ENCODE measurements at places on chromosomes 16 and 17.

DNA sequence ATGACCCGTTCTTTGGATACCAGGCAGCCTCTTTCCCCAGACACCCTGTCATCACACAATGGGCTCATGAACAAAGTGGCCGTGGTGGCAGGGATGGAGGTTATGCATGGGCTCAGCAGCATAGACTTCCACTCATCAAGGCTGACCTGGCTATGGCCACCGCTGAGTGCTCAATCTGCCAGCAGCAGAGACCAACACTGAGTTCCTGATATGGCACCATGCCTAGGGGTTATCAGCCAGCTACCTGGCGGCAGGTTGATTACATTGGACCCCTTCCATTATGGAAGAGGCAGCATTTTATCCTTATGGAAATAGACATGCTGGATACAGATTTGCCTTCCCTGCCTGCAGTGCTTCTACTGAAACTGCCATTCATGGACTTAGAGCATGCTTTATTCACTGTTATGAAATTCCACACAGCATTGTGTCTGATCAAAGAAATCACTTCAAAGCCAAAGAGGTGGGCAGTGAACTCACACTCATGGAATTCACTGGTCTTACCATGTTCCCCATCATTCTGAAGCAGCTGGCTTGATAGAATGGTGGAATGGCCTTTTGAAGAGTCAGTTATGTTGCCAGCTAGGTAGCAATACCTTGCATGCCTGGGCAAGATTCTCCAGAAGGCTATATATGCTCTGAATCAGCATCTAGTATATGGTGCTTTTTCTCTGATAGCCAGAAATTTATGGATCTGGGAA is 160.6 kb downstream of the PRKCB start:
- H3K36me3 ChIP-seq = no peaks in the 10 kb centered on the region
- H3K27ac ChIP-seq = no peak overlapping the region
- no peak for DNase-seq
- no peaks in the 10 kb centered on the region for H3K27me3 ChIP-seq

- H3K27me3 ChIP-seq = no peaks in the 10 kb centered on the region
- no peak overlapping the region for H3K4me3 ChIP-seq
- DNase-seq = no peak
- peaks cover 5% of the 10 kb centered on the region for H3K4me1 ChIP-seq
- no peak overlapping the region for H3K27ac ChIP-seq
Measured at GRCh38 chr16:57538235-57538721, 1.9 kb upstream of the CCDC102A start.

GRCh38 chr16:64736857-64737256 is 385.0 kb downstream of the CDH11 start:
- H3K36me3 ChIP-seq = no peaks in the 10 kb centered on the region
- no peaks in the 10 kb centered on the region for H3K4me1 ChIP-seq
- H3K4me3 ChIP-seq = no peak overlapping the region

DNA sequence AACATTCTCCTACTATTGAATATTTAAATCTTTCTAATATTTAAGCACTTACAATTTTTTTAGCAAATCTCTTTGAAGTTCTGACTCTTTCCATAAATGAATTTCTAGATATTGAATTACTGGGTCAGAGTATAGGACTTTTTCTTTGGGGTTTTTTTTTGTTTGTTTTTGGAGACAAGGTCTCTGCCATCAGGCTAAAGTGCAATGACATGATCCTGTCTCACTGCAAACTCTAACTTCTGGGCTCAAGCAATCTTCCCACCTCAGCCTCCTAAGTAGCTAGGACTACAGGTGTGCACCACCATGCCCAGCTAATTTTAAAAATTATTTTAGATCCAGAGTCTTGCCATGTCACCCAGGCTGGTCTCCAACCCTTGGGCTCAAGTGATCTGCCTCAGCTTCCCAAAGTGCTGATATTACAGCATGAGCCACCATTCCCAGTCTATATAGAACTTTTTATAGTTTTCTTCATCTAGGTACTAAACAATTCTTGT is 24.9 kb downstream of the PIGL start:
- H3K27me3 ChIP-seq = no peaks in the 10 kb centered on the region
- DNase-seq = no peak
- no peak overlapping the region for H3K27ac ChIP-seq
- H3K4me1 ChIP-seq = peaks cover 2% of the 10 kb centered on the region
- no peak overlapping the region for H3K4me3 ChIP-seq

DNA sequence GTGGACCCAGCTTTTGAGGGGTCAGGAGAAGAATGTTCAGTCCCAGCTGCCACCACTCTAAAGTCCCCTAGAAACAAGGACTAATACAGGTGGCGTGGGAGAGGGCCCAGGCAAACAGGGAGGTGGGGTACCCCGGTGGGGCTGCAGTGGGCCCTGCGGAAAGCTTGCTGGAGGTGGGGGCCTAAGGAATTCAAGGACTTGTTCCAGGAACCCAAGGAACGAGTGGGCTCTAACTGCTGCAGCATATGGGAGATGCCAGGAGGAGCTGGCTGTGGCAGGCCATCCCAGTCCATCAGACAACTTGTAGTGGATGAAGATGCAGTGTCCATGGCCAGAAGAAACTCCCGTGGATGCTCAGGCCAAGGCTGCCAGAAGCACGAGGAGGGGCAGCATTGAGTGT is 10.6 kb downstream of the SNX20 start:
- no peak for DNase-seq
- no peaks in the 10 kb centered on the region for H3K27me3 ChIP-seq
- H3K4me1 ChIP-seq = no peaks in the 10 kb centered on the region

DNA sequence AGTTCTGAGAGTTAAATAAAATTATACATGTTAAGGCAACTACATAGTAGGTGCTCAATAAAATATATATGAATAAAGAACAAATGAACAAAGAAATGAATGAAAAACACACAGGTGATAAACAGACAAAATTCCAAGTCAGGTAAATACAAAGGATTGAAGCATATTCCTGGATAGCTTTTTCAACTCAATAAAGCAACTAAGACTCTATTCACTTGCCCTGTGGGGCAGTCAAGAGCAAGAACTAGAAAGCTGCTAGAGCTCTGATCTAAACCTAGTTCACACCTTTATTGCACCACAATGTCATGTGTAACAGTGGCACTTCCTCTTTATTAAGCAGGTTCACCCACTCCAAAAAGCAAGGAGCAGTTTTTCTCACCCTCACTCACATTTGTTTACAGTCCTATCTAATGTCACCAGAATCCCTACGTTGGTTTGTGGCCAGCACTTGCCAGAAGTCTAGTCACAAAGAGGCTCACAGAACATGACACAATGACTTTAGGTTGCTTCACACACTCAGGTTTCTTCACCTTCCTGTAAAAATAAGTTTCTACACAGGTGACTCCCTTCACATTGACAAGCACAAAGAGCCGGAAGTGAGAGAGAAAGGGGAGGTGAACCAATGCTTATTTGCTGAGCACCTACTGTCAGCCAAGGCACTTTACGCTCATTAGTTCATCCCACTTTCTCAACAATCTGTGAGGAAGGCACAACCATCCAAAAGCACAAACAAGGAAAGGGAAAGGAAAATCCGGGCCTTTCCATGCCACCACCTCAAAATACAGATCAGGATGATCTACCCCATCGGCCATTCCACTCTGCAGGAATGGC is 70.8 kb downstream of the XPO6 start:
- no peak overlapping the region for H3K4me3 ChIP-seq
- no peak for DNase-seq
- no peaks in the 10 kb centered on the region for H3K4me1 ChIP-seq
- peaks cover 3% of the 10 kb centered on the region for H3K36me3 ChIP-seq
- no peaks in the 10 kb centered on the region for H3K27me3 ChIP-seq

DNA sequence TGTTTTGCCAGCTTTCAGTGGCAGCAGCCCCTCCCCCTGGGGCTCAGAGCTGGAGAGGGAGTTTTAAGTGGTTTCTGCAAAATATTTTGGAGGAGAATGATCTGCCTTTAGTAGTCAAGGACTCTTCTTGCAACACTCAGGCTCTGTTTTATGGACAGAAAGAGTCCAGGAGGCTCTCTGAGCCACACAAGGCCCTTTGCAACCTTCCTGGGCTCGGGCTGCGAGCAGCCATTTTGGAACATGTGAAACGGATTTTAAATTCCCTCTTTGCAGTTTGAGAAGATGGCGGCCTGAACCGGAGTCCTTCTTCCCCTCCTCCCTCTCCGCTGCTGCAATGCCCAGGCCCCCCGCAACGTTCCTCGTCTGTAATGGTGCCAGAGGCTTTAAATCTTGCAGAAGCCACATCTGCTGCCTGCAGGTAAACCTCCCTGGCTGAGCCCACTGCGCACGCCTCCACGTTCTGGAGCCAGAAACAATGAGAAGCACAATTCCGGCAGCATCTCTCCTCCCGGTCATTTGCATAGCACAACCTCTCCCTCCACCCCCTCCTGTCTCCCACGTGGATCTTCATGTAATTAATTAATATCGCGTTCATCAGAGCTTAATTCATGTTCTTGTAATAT is 386.1 kb downstream of the SEC14L1 start:
- H3K27ac ChIP-seq = no peak overlapping the region
- no peak overlapping the region for H3K4me3 ChIP-seq
- no peak for DNase-seq

DNA sequence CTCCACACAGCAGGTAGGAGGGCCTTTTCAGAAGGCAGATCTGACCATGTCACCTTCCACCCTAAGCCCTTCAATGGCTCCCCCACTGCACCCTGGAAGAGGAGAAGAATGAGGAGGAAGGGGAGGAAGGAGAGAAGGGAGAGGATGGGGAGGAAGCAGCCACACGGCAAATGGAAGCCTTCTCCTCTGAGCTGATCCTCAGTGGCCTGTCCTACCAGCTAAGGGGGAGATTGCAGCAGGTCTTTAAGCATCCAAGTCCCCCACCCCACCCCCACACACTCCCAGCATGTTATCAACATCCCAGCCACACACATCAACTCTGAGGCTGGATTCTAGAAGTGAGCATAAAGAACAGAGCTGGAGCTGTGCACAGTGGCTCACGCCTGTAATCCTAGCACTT is 46.2 kb upstream of the RBFOX3 start:
- H3K36me3 ChIP-seq = no peaks in the 10 kb centered on the region
- no peak for DNase-seq
- no peak overlapping the region for H3K4me3 ChIP-seq
- no peak overlapping the region for H3K27ac ChIP-seq

GRCh38 chr17:42872251-42872965 is 21.4 kb downstream of the AOC3 start:
- no peak overlapping the region for H3K4me3 ChIP-seq
- no peak overlapping the region for H3K27ac ChIP-seq
- no peak for DNase-seq
- H3K36me3 ChIP-seq = no peaks in the 10 kb centered on the region
- H3K4me1 ChIP-seq = no peaks in the 10 kb centered on the region
- no peaks in the 10 kb centered on the region for H3K27me3 ChIP-seq

DNA sequence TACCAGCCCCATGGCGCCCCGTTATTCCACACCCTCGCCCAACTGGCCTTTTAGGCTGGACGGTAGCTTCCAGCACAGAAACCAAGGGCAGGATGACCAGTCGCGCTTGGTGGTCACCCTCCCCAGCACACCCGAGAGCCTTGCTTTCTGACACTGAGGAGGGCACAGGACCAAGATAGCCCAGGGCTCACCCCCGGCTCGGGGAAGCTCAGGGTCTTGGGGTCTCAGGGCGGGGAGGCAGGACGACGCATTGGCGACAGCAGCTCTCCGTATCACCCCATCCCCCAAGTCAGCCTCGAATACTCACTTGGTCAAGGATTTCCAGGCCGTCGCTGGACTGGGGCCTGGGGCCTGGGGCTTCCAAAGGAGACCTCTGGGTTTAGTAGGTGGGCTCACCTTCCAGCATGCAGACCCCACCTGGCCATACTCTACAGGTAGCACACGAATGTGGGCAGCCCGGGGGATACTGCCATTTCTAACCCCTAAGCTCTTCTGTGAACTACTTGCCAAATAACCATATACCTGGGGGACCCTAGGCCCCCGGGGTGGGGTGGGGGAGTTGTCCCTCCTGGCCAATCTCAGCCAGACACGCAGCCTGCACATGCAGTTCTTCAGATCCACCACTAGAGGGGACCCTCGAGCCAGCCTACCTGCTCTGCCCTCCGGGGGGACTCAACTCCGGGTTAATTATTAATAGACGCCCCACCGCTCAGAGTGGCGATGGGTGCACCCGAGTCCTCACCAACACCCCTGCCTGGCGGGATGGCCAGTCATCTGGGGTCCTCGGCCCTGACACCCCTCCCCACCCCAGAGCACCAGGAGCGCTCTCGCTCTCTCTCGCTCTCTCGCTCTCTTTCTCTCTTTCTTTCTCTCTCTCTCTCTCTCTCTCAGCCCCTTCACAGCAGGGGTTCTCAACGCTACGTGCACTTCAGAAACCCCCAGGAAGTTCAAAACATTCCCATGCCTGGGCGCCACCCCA is 30.0 kb downstream of the TBC1D16 start:
- no peaks in the 10 kb centered on the region for H3K27me3 ChIP-seq
- H3K27ac ChIP-seq = no peak overlapping the region

- DNase-seq = no peak
- H3K36me3 ChIP-seq = no peaks in the 10 kb centered on the region
- no peak overlapping the region for H3K27ac ChIP-seq
- no peaks in the 10 kb centered on the region for H3K27me3 ChIP-seq
Measured at GRCh38 chr16:14531101-14531500, 99.0 kb downstream of the PARN start.

DNA sequence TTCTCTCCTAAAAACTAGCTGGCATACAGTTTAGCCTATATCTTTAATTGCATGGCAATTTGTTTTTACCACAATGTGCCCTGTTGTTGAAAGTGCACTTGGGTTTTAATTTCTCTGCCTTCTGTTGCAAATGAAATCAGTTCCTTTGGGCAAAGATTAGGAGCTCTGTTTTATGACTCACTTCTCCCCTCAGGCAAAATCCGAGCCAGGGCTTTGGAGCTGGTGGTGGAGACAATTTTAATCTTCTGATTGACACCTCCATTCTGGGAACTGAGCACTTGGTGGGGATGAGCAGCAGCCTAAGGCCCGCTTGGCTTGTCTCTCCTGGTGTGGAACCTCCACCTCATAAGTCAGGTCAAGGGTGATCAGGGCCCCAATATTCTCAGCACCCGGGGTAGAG is 13.3 kb upstream of the MYH8 start:
- no peaks in the 10 kb centered on the region for H3K4me1 ChIP-seq
- DNase-seq = no peak
- H3K4me3 ChIP-seq = no peak overlapping the region
- H3K36me3 ChIP-seq = no peaks in the 10 kb centered on the region

DNA sequence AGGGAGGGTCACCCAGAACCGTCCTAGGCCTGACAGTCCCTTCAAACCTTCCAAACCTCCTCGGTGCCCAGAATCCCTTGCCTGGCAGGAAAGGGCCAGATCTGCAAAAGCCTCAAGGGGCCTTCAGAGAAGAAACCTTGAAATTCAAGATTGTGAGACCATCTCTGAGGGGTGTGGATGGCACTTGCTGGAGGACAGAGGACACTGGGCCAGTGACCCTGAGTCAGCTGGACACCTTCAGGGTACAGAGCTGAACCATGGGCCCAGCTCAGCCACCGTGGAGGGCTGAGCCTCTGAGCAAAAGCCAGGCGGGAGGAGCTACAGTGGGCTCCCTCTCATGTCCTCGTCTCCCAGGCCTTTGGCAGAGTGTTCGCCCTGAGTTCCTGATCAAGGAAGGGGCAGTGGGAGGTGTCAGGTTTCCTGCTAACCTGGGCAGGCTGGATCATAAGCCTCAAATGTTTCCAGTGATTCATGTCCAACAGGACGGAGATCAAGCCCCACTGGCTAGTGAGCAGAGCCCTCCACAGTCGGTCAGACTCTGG is 3.0 kb downstream of the PDILT start:
- H3K27me3 ChIP-seq = no peaks in the 10 kb centered on the region
- no peaks in the 10 kb centered on the region for H3K36me3 ChIP-seq

Measured in iPS DF 6.9 (cell line).